ENCODE measurements at places on chromosomes 7 and 10.
A peak's percentile ranks its signal among the peaks of the same experiment; 100 is the strongest.

GRCh38 chr7:126286317-126286716 lies 966.4 kb downstream of the GRM8 start:
- no peak for DNase-seq

DNA sequence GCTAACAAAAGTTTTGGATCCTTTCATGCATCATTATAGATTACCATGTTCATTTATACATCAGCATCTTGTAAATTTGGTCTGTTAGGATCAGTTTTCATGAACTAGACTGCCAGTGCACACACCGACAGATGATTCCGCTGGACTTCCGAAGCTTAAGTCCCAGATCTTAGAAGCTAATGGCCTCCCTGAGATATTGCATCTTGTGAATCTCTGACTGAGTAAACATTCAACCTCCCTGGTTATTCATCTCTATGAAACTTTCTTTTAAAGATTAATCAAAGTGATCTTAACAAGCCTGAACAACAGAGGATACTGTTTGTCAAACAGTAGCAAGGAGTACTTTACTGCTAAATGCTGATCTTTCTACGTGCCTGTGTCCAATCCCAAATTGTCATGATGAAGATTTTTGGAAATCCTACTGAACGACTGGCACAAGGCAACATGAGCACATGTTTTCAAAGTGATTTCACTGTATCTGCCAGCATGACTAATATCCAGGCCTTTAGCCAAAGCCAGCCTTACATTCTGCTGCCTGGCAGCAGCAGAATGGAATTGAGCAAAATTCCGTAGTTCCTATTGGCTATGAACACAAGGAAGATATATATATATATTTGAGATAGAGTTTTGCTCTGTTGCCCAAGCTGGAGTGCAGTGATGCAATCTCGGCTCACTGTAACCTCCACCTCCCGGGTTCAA lies 91.3 kb upstream of the ANK3 start:
- DNase-seq: no peak

DNA sequence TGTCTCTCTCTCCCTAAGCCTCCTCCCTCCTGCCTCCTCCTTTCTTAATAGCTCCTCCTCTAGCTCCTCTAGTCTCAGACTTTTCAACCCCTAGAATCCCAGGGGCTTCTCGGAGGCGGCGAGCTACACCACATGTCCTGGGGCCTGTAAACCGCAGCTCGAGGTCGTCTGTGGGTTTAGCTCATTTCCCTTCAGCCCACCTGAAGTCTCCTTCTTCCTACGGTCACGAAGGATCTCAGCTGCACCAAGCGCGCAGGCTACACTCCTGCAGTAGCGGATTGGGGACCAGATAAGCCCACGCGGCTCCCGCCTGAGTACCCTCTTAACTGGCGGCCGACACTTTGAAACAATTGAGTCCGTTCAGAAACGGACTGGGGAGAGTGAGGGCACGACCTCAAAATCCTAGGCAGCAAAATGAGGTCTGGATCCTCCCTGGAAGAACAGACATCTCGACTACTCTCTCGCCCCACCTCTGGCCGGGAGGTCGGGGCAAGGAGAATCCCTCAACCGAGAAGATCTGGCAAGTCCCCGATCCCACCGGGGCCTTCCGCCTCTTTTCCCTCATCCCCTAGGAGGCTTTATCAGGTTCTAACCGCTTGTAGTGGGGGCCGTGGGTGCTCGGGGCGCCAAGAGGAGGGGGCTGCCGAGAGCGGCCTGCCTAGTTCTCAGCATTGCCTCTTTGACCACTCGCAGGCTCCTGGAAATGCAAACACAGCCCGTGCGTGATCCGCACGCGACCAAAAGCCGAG lies 1.3 kb upstream of the SORCS3 start:
- DNase-seq: no peak

DNA sequence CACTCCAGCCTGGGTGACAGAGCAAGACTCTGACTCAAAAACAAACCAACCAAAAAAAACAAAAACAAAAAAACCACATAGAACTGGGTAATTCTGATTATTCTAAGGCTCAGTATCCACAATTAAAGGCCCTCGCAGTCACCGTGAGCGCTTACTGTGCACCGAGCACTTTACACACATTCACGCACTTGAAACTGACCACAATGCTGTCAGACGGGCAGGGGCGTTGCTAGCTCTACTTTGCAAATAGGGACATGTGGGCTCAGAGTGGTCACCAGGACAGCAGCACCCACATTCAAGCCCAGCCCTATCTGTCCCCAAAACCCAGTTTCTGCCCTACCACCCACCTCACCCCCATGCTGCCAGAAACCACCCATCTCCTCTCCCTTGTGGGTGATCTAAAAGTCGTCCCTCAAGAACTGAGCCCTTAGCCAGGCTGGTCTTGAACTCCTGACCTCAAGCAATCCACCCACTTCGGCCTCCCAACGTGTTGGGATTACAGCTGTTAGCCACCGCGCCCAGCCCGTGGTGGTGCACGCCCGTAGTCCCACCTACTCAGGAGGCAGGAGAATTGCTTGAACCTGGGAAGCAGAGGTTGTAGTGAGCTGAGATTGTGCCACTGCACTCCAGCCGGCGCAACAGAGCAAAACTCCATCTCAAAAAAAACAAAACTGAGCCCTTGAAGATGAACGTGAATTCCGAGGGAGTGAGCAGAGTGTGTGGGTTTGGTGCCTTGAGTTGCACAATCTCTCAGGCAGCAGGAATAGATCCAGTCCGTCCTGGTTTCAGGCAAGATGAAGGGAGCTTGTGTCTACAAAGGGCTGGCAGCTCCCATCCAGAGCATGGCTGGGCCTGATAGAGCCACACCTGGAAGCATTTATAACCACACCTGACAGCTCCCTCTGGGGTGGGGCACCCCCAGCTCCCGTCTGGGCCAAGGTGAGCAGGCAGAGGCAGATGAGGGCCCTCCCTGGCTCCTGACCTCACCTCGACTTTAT lies 5.4 kb upstream of the HSPB1 start:
- no peak for DNase-seq

GRCh38 chr10:127300868-127301321 lies 104.5 kb upstream of the INSYN2A start:
- no peak for DNase-seq

DNA sequence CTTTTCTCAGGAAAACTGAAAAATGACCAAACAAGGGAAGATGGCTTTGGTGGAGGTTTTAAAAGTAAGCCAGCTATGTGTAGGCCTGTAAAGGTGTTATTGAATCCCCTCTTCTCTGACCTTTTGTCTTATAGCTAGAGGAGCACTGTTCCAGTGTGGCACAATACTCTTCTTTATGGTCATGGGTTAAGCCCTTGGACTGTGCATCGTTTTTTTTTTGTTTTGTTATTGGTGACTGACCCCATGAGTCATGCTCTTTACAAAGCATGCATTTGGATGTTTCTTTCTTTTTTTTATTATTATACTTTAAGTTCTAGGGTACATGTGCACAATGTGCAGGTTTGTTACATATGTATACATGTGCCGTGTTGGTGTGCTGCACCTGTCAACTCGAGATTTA lies 19.6 kb upstream of the FAM25A start:
- no peak for DNase-seq

DNA sequence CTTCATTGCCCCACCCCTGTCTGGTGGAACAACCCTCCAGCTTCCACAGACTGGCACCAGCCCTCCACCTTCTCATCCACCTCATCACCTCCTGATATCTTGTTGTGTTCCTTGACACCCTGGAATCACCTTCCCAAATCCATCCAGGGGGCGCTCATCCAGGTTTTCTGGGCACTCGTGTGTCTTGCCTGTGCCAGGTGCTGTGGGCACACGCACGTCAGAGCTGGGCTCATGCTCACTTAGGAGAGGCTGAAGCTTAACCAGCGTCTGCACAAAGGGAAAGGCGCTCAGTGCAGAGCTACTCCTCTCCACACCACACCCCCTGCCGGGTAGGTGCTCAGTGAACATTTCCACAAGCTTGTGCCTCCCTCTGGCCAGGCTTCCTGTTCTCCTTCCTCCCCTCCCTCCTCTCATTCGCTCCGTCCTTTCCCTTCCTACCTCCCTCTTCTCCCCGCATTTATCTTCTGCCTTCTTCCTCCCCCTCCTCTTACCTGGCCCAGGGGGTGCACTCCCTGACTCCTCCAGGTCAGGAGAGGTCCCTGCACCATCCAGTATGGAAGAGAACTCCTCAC lies 4.8 kb downstream of the ADCYAP1R1 start:
- DNase-seq: peak; percentile 7

GRCh38 chr7:35316549-35316948 lies 62.6 kb upstream of the TBX20 start:
- DNase-seq: no peak

DNA sequence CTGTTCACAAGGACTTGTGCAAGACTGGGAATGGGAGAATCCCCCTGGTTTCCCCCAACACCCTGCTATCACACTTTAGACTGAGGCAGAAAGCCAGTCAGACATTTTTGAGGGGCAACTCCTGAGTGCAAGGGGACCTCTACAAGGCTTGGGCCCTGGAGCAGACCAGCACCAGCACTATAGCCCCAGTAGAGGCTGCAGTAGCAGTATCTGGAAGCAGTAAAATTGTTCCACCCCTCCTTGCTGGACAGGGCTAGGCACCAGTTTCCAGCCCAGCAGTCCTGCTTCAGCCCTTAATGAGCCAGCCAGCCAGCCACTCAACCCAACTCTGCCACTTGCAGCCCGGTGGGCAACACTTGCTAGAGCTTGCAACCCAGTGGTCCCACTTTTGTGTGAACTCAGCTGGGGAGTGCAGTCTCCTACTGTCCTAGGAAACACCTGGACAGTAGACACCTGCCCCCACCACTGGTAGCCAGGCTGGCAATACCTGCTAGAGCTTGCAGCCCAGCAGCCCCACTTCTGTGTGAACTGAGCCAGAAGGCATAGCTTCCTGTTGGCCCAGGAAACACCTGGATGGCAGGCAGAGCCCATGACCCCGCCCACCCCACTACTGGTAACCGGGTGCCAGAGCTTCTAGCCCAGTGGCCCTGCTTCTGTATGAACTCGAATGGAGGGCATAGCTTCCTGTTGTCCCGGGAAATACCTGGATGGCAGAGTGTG lies 65.0 kb downstream of the FBXL13 start:
- no peak for DNase-seq

GRCh38 chr10:71179382-71179781 lies 33.0 kb upstream of the UNC5B start:
- DNase-seq: no peak

- DNase-seq: no peak
Measured at GRCh38 chr10:44925224-44925623, 14.1 kb downstream of the TMEM72 start.

DNA sequence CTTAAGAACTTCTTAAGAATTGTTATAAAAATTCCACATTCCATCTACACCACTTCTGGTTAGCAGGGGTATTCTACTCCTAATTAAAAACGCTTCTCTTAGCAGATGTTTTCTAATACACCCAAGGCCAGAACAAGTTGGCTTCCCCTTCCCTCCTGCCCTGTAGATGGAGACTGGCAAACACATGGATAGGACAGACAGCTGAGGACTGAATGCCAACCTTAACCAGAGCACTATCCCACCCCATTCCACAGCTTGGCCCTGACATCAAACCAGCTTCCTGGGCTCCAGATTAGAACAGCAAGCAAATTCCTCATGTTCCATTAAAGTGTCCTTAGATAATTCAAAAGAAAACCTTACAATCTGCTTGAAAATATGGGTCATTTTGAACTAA lies 56.6 kb upstream of the IL6 start:
- no peak for DNase-seq

- no peak for DNase-seq
Measured at GRCh38 chr10:122419016-122419415, 35.4 kb upstream of the ARMS2 start.

DNA sequence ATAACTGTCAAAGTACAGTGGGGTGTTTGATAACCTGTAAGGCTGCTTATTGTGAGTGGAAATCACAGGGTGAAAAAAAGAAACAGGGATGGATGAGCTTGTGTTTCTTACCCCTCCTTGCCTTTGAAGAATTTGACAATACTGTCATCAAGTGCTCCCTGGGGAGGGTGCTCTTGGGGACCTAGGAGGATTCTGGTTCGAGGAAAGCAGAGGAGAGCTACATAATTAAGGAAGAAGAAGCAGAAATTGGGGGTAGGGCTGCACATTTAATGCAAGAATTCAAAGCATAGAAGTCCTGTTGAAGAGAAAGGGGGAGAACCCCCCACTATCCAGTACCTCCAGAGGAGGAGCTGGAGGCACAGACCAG lies 208.1 kb upstream of the PHYHIPL start:
- DNase-seq: no peak

- DNase-seq: no peak
Measured at GRCh38 chr7:24912874-24913514, 67.0 kb downstream of the OSBPL3 start.

GRCh38 chr7:95796617-95797016 lies 24.3 kb downstream of the DYNC1I1 start:
- no peak for DNase-seq

GRCh38 chr7:110373416-110373815 lies 717.5 kb upstream of the LRRN3 start:
- no peak for DNase-seq
